Activated CD4-positive, alpha-beta T cell treated with anti-CD3 and anti-CD28 coated beads, Interleukin-2, amount 10 ng/mL, durations not matched to agents 7 days and 5 days (primary cell): ENCODE measurements at places on chromosomes 4 and X.

GRCh38 chr4:19927381-19927780 lies 324.3 kb upstream of the SLIT2 start:
- no peaks in the 10 kb centered on the region for H3K4me1 ChIP-seq
- no peak overlapping the region for H3K27ac ChIP-seq
- no peaks in the 10 kb centered on the region for H3K36me3 ChIP-seq
- no peaks in the 10 kb centered on the region for H3K27me3 ChIP-seq
- no peak overlapping the region for H3K4me3 ChIP-seq

DNA sequence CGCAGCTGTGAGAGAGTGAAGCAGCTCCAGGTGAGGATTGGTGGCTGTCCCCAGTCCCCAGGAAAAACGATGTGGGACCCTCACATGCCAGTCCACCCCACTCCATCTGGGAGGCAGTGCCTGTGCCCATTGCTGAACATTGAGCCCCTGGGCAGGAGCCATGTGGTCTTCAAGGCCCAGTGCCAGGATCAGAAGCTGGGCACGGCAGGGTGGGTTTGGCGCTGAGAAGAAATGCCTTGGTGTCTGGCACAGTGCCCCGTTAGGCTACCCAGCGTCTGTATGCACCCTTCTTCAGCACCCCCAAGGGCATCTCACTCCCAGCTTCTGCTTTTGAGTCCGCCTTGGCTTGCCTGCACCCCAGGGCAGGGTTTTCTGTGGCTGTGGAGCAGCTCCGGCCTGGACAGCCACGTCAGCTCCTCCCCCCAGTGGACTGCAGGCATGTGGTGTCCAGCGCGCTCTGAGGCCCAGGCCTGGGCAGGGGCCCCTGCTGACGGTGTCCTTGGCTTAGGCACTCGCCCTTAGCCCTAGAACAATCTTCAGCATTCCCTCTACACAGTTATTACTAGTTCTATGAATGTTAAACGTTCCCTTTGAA lies 28.6 kb downstream of the RGS12 start:
- H3K4me1 ChIP-seq, result no peaks in the 10 kb centered on the region
- DNase-seq, result no peak
- H3K27ac ChIP-seq, result no peak overlapping the region
- H3K4me3 ChIP-seq, result no peak overlapping the region
- no peaks in the 10 kb centered on the region for H3K36me3 ChIP-seq
- H3K27me3 ChIP-seq, result no peaks in the 10 kb centered on the region

DNA sequence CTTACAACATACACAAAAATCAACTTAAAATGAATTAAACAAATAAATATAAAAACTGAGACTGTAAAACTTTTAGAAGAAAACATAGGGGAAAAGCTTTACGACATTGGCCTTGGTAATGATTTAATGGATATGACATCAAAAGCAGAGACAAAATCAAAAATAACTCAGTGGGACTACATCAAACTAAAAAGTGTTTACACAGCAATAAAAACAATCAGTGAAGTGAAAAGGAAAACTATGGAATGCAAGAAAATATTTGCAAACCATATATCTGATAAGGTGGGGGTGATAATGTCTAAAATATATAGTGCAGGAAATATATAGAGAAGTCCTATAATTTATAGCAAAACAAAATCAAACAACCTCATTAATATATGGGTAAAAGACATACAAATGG lies 364.4 kb upstream of the INTU start:
- H3K4me1 ChIP-seq, result no peaks in the 10 kb centered on the region
- H3K4me3 ChIP-seq, result no peak overlapping the region
- H3K27ac ChIP-seq, result no peak overlapping the region
- H3K27me3 ChIP-seq, result no peaks in the 10 kb centered on the region
- H3K36me3 ChIP-seq, result no peaks in the 10 kb centered on the region
- DNase-seq, result no peak

DNA sequence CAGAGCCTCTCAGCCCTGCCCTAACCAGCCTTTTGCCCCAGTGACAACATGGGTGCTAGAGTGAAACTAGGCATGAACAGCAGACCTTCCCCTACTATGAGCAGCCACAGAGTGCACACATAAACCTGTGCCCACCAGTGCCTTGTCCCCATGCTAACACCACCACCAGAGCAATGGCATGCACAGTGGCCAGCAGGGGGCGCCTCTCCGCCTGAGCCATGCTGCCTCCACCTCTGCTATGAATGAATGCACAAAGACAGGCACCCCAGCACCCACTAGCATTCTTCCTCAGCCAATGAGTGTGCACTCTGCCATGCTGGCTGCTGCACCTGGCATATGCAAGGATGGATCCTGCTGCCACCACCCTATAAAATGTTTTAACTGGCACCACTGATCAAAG lies 286.9 kb upstream of the FGF16 start:
- peak; percentile 5 for DNase-seq
- no peak overlapping the region for H3K27ac ChIP-seq
- no peaks in the 10 kb centered on the region for H3K27me3 ChIP-seq
- no peaks in the 10 kb centered on the region for H3K36me3 ChIP-seq
- H3K4me1 ChIP-seq, result no peaks in the 10 kb centered on the region
- H3K4me3 ChIP-seq, result no peak overlapping the region

GRCh38 chr4:97593248-97593647 lies 550.0 kb downstream of the STPG2 start:
- H3K36me3 ChIP-seq, result no peaks in the 10 kb centered on the region
- no peak overlapping the region for H3K27ac ChIP-seq
- no peak for DNase-seq
- H3K4me1 ChIP-seq, result no peaks in the 10 kb centered on the region

DNA sequence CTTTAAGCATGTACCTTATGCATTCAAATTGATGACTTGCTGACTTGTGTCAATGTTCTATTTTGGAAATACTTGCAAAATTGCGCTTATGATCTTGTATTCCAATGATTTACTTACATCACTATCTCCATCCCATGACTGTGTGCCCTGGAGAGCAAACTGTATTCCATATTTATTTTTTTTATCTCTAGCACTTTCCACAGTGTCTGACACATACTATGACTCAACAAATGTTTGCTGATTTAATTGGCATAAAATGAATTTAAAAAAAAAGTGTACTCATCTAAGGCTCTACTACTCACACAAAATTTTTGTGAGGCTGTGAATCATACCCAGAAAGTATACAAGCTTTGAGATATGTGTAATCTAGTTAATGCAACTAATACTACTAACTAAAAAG lies 1066.8 kb upstream of the ADGRL3 start:
- H3K27ac ChIP-seq, result no peak overlapping the region
- H3K4me1 ChIP-seq, result no peaks in the 10 kb centered on the region
- no peak overlapping the region for H3K4me3 ChIP-seq
- no peaks in the 10 kb centered on the region for H3K27me3 ChIP-seq
- H3K36me3 ChIP-seq, result no peaks in the 10 kb centered on the region

DNA sequence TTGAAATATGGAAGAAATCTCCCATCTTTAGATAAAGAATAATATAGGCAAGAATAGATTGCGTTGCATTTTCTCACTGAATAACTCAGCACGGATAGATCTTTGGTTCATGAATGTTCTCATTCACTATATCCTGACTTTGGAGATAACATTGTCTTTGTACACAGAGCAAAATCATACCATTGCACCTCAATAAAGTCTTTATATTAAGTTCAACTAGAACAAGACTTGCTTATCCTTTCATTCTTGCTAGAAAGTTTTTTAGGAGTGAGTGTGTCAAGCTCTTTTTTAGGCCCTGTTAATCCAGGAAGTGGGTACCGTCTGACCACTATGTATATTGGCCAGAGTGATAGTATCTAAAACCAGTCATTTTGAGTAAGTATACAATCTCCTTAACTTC lies 658.7 kb downstream of the FSTL5 start:
- DNase-seq, result no peak
- no peaks in the 10 kb centered on the region for H3K36me3 ChIP-seq
- H3K4me3 ChIP-seq, result no peak overlapping the region
- no peaks in the 10 kb centered on the region for H3K4me1 ChIP-seq

- H3K36me3 ChIP-seq, result peaks cover 39% of the 10 kb centered on the region
- H3K27me3 ChIP-seq, result no peaks in the 10 kb centered on the region
- peak; percentile 90 for DNase-seq
- H3K4me1 ChIP-seq, result peaks cover 50% of the 10 kb centered on the region
- H3K27ac ChIP-seq, result peak within 1 kb of the TSS; percentile 91
Observed at GRCh38 chrX:48911412-48912182, at the start of gene SLC35A2. Gene SLC35A2 (minus strand): TSS chrX:48911646. CDS start chrX:48911636, 10 bp downstream.

GRCh38 chrX:109939498-109939897 lies 63.4 kb upstream of the TMEM164 start:
- H3K27ac ChIP-seq, result no peak overlapping the region
- H3K36me3 ChIP-seq, result no peaks in the 10 kb centered on the region
- no peaks in the 10 kb centered on the region for H3K4me1 ChIP-seq
- DNase-seq, result no peak
- no peaks in the 10 kb centered on the region for H3K27me3 ChIP-seq
- H3K4me3 ChIP-seq, result no peak overlapping the region

GRCh38 chr4:169225812-169226211 lies 44.9 kb downstream of the SH3RF1 start:
- H3K27me3 ChIP-seq, result no peaks in the 10 kb centered on the region
- no peaks in the 10 kb centered on the region for H3K4me1 ChIP-seq
- H3K27ac ChIP-seq, result no peak overlapping the region

DNA sequence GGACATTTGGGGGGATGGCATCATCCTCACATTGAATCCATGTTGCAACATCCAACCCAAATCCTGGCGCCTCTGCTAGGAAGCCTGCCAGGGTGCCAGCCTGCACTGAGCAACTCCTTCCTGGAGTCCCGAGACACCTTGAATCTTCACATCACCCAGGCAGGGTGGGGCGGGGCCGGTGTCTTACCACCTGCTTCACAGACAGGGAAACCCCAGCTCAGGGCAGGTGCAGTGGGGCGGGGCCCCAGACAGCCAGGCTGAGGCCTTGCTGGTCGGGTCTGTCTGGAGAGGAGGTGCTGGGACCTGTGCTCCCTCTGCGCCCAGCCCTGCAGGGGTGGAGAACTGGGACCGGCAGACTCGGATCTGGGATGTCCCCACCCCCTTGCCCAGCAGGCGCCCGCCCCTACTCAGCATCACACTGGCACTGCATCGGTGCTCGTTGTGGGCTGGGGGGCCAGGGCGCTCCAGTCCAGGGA lies 31.5 kb upstream of the HTRA3 start:
- H3K27ac ChIP-seq, result no peak overlapping the region
- H3K36me3 ChIP-seq, result no peaks in the 10 kb centered on the region
- no peaks in the 10 kb centered on the region for H3K27me3 ChIP-seq
- no peak overlapping the region for H3K4me3 ChIP-seq

GRCh38 chr4:187965726-187966125 lies 29.8 kb upstream of the ZFP42 start:
- H3K4me3 ChIP-seq, result no peak overlapping the region
- no peaks in the 10 kb centered on the region for H3K4me1 ChIP-seq
- H3K27ac ChIP-seq, result no peak overlapping the region
- no peaks in the 10 kb centered on the region for H3K36me3 ChIP-seq
- no peak for DNase-seq
- no peaks in the 10 kb centered on the region for H3K27me3 ChIP-seq

DNA sequence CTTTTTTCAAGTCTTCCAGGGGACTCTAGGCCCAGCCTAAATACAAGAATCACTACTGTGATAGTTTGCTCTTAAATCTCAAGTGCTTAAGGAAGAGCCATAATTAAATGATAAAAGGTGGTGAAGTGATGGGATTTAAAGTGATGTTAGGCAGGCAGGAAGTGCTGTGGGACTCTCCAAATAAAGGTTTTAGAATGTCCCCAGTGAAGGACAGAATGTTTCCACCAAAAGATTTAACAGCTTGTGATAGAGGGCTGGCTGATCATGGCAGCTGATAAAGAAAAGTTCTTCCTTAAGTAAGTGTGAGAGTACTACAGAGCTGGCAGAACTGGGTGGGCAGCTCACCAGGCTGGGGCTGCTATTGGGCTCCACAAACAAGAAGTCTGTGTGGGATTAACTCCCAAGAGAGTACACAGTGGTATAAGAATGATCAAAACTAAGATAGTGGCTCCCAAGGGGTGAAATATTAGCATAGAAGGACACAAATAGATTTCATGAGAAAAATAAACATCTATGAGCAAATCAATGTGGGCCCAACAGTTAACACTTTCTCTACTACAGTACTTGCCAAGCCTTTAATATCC lies 637.2 kb upstream of the CPEB2 start:
- no peaks in the 10 kb centered on the region for H3K36me3 ChIP-seq

DNA sequence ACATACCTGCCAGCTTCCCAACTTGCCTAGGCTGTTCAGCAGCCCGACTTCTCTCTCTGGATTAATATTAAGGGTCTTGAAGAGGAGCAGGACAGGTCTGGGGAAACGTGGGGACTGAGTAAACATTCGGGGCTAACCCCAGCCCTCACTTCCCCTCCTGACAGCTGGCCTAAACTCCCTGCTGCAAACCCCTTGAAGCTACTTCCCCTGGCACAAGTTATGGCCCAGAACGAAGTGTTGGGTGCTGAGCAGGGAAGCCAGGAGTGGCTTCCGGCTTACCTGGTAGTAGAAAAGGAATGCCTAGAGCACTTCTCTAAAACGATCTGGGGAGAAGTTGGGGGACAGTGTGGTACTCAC lies 200.0 kb downstream of the BCOR start:
- H3K27me3 ChIP-seq, result peaks cover 4% of the 10 kb centered on the region
- no peaks in the 10 kb centered on the region for H3K36me3 ChIP-seq
- H3K4me3 ChIP-seq, result no peak overlapping the region
- H3K27ac ChIP-seq, result no peak overlapping the region
- peaks cover 5% of the 10 kb centered on the region for H3K4me1 ChIP-seq

DNA sequence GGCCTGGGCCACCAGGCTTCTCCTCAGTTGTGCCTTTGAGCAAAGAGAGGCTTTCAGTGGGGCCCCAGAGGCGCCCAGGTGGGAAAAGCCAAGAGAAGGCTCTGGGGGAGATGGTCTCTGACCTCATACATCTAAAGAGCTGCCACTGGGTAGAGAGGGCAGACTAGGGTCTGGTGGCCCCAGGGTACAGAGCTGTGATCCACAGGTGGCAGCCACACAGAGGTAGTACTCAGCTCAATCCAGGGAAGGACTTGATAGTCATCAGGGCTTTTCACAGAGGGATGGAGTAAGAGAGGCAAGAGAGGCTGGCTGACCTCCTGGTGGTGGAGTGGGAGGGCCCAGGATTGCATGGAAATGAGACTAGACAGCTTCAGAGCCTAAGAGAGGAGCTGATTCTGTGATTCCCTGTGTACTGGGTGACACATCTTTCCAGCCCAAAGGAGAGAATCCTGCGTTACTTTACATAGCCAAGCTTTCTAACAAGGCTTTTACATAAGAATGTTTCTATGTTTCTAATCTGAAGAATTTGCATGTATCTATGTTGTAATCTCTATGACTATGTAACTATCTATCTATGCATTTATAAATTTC lies 53.2 kb upstream of the PJA1 start:
- H3K4me3 ChIP-seq, result no peak overlapping the region
- H3K36me3 ChIP-seq, result no peaks in the 10 kb centered on the region
- no peak overlapping the region for H3K27ac ChIP-seq
- no peaks in the 10 kb centered on the region for H3K4me1 ChIP-seq
- DNase-seq, result no peak
- no peaks in the 10 kb centered on the region for H3K27me3 ChIP-seq

GRCh38 chrX:119228512-119229252 lies 7.4 kb upstream of the PGRMC1 start:
- no peak overlapping the region for H3K4me3 ChIP-seq
- H3K27me3 ChIP-seq, result peaks cover 34% of the 10 kb centered on the region
- H3K36me3 ChIP-seq, result no peaks in the 10 kb centered on the region
- DNase-seq, result no peak
- peaks cover 4% of the 10 kb centered on the region for H3K4me1 ChIP-seq
